ENCODE measurements at places on chromosomes 7 and 10.

DNA sequence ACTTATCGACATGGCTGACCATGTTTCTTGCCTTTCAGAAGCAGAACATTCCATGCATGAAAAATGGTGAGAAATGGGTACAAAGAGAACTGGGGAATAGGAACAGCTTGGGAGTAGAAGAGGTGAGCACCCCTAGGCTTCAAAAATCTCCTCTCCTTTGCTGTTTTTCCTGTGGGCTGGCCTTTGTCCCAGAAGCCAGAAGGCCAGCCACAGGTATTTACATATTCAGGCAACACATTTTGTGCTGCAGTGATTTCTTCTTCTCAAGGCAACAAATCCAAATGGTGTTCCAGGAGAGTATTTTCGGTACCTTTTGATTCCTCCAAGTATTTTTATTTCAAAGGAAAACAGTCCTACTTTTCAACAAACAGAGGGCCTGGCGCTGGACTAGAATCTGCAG, 31.1 kb downstream of the ADARB2 start:
- DNase-seq: no peak

DNA sequence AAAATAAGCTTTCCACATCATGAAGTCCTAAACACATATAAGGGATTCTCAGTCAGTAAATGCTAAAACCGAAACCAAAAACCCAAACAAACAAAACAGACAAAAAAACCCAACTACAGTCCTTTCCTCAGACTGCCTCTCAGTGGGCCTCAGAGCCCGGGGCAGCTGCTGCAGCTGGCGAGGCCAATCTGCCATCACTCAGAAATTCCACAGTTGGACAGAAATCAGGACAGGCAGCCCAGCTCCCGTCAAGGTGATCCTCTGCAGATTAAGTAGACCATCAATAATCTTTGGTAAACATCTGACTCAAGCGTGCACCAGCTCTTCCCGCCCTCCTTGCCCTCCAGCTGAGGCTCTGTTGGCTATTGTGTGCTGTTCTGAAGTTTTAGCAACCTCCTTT, 142.2 kb downstream of the ATXN7L1 start:
- DNase-seq: no peak

DNA sequence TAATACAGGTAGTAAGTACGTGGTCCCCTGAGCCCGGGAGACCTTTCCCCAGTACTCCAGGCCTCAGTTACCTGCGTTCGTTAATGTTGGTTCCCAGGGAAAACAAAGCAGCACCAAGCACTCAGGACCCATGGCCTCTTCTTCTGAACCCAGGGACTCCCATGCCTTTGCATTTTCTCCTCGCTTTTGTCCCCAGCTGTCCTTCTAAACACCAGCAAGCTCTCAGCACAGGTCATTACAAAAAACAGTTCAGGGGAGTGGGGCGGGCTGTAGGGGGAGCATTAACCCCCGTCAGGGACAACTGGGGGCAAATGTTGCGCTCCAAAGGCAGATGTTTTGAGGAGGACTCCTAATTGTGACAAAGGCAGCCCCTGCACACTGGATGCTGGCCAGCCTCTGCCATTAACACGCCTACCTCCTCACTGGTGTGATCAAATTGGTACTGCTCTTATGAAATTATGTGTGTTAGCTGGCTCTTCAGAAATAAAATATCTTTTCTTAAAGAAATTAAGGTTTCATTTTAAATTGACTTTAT, 80.5 kb upstream of the LRGUK start:
- no peak for DNase-seq

GRCh38 chr7:52917982-52918578, 117.4 kb upstream of the POM121L12 start:
- peak; percentile 7 for DNase-seq

- no peak for DNase-seq
These were observed 1128.5 kb downstream of the TYW1 start for GRCh38 chr7:68125168-68125567.

GRCh38 chr10:127976286-127976685, 69.4 kb downstream of the PTPRE start:
- DNase-seq: no peak

GRCh38 chr10:72272689-72273409, 875 bp upstream of the DDIT4 start:
- peak; percentile 95 for DNase-seq

- no peak for DNase-seq
These were observed 6.1 kb upstream of the CYP26C1 start for GRCh38 chr10:93054486-93054885.

DNA sequence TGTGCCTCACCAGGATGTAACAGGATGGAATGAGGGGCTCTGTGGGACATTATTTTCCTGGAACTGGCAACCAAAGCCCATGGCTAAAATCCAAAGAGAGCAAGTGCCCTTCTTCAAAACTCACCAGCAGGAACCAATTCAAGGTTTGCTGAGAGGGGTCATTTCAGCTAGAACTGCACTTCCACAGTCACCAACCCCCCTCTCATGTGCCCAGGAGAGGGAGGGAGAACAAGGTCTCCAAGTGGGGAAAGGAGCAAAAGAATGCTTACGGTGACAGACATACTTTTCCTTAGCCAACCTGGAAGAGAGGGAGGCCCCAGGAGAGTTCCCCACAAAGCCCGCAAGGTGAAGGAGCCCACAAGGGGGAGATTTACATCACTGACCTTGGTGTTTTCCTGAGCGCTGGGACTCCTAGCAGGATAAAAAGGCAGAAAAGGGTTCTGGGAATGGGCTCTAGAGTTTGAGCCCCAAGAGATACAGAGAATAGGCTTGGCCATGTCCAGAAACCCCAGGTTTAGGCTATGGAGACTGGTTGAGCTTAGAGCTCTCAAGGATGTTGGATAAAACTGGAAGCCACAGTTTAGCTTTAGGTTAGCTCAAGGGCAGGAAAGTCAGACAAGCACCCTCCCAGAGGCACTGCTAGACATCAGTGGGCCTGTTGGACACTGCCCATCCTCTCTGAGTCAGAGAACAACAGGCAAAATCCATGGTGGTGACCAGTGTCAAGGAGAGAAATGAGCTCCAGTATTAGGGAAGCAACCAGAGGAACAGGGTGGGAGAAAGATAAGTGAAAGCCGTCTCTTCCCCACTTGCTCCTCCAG, 63.9 kb upstream of the GHITM start:
- no peak for DNase-seq

GRCh38 chr10:97250952-97251351, 41.5 kb downstream of the ARHGAP19 start:
- DNase-seq: no peak

DNA sequence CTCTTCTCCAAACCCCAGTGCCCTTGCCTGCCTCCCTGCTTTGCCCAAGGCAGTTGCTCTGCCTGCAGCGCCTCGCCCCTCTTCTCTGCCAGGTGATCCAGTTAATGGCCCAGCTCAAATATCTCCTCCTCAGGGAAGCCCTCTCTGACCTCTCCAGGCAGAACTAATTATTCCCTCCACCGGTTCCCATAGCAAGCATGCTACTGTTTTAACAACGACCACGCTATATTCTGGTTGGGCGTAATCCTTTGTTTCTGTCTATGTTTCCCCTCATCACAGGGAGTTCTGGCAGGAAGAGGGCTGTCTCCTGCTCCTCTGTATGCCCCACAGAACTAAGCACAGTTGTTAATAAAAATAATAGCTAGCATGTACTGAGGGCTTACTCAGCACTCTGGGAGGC, 36.8 kb upstream of the R3HCC1L start:
- no peak for DNase-seq

- no peak for DNase-seq
These were observed 81.0 kb downstream of the POLL start for GRCh38 chr10:101506829-101507661.

DNA sequence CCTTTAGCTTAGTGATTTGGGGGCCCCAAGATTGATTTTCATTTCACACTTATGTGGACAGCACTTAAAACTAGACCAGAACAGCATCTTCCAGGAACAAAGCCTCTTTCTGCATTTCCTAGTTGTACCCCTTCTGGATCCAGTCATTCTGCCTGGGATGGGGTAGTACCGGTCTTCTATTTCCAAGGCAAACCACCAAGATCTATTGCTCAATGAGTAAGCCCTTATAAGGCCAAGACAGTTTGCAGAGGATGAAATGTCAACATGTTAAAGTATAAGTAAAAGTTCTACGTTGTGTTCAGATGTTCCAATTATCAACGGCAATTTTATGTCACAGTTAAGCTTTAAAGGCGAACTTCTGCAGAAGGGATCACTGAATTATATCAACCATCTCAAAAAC, 106.9 kb upstream of the ZNF746 start:
- DNase-seq: no peak

GRCh38 chr7:138875794-138876193, 77.8 kb upstream of the ATP6V0A4 start:
- no peak for DNase-seq

GRCh38 chr7:112136271-112137008, 69.8 kb downstream of the DOCK4 start:
- no peak for DNase-seq

DNA sequence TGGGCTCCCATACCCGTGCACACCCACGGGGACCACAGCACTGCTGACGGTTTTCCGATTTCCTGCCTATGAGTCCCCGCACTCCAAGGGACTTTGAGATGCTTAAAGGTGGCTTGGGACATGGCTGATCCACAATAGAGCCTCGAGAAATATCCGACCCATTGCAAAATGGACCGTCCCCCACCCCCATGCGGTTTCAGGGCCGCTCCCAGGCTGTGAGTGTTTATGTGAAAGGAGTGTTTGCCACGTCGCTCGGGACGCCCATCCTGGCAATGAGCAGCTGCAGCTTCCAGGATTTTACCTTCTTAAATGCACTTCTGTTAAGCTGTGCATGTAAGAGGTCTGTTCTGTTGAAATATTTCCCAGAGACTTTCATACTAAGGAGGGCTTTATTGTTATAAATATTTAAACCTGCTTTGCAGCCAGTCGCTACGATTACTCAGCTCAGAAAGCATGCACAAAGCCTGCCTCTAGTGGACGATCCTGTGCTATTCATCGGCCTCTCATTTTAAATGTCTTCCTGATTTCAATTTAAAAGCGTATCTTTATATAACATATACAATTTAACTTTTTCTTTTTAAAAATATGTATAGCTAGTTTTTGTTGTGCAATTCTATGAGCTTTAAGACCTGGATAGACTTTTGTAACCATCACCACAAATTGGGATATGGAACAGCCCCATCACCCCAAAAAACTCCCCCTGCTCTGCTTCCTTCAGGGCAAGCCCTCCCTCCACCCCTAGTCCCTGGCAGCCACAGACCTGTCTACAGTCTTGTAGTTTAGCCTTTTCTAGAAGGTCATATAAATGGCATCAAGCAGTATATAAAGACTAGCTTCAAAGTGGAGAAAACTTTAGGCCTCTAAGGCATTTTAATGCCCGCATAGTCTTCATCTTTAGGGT, 418.3 kb downstream of the PAXIP1 start:
- peak; percentile 9 for DNase-seq

DNA sequence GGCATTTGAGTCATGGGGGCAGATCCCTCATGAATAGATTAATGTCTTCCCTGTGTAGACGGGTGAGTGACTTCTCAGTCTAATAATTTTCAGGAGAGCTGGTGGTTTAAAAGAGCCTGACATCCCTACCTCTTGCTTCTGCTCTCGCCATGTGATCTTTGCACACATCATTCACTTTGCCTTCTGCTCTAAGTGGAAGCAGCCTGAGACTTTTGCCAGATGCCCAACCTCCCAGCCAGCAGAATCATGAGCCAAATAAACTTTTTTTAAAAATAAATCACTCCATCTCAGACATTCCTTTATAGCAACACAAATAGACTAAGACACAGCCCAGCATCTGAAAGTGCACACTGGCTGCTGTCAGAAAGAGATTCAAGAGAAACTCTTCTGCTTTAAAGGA, 155.2 kb downstream of the ZNF365 start:
- no peak for DNase-seq

DNA sequence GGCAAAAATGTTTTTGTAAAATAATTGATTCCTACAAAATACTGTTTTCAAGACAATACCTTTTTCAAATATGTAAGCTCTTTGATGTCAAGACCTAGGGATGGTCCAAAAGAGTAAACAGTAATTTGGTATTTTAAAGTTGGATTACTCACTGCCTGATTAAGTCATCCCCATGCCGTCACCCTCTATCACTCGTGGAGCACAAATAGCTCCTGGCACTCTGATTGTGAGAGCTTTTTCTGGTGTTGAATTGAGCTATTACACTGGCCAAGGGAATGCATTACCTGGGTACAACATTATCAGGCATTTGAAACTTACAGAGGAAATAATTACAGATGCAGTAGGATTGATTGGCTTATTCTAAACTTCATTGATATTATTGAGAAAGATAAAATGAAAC, 231.9 kb upstream of the GRM3 start:
- DNase-seq: no peak

DNA sequence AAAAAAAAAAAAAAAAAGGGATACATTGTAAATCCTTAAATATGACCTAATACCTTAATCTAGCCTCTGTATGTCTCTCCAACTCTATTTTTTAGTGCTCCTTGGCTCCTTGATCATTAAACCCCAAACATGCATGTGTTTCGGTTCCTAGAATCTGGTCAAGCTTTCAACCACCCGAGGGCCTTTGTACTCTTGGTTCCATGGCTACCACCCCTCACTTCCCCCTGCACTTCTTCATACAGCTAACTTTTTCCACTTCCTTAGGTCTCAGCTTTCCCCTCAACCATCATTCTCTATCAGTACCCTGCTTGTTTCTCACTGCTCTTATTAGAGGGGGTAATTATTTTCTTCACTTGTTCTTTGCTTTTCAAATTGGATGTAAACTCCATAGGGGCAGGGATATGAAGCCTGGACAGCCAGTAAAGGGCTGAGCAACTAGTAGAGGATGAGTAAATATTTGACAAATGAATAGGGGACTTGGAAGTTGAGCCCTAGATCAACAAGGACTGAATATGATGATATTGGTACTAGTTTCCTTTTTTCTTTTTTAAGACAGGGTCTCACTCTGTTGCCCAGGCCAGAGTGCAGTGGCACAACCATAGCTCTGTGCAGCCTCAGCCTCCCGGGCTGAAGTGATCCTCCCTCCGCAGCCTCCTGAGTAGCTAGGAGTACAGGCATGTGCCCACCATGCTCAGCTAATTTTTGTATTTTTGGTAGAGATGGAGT, 4.3 kb upstream of the GDI2 start:
- no peak for DNase-seq

- no peak for DNase-seq
These were observed 121.6 kb downstream of the KCND2 start for GRCh38 chr7:120394595-120394994.

DNA sequence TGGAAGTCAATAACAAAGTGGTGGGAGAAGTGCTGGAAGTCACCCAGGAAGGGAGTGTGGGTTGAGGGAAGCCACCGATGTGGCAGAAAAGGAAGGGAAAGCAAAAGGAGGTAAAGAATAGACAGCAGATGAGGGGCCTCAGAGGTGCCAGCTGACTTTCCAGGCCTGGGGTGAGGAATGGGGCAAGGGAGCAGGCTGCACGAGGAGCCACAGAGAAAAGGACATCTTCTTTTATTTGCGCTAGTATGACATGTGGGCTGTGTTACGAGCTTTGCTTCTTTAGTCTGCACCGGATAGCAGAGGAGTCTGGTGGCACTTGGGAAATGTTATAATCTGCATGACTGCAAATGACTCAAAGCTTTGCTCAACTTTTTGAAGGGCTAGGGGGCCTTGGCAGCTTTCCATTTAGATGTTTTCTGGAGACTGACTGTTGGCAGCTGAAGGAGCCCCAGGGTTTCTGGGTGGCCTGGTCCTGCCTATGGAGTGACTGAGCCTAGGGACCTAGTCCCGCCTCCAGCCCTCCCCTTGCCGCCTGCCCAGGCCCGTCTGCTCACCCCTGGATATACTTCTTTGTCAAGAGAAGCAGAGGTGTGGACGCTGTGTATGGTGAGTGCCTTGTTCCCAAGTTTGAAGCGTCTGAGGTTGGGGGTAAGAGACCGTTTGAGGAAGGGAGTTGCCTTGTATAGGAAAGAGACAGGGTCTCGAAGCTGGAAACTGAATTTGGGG, 5.1 kb downstream of the PRXL2A start:
- no peak for DNase-seq
